ENCODE measurements at places on chromosomes 16 and 17.

DNA sequence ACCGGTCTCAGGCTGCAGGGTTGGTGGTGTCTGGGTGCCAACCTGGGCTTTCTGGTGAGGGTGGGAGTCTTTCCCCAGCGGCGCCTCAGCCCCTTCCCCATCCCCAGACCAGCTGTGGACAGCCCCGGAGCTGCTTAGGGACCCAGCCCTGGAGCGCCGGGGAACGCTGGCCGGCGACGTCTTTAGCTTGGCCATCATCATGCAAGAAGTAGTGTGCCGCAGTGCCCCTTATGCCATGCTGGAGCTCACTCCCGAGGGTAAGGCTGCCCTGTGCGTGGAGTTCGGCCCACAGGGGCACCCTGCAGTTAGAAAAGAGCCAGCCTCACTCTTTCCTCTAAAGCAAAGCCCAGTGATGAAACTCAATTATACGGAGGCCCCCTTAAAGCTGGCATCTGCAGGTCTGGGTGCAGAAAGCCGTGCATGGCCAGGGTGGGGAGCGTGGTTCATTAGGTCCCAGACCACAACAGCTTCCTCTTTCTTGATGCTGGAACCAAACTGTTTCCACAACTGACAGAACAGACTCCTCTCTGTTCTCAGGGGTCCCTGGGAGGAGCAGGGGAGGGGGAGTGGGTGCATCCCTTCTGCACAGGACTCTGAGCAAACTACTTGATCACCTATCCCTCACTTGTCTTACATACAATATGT is 10.7 kb downstream of the GUCY2D start:
- no peak for DNase-seq

DNA sequence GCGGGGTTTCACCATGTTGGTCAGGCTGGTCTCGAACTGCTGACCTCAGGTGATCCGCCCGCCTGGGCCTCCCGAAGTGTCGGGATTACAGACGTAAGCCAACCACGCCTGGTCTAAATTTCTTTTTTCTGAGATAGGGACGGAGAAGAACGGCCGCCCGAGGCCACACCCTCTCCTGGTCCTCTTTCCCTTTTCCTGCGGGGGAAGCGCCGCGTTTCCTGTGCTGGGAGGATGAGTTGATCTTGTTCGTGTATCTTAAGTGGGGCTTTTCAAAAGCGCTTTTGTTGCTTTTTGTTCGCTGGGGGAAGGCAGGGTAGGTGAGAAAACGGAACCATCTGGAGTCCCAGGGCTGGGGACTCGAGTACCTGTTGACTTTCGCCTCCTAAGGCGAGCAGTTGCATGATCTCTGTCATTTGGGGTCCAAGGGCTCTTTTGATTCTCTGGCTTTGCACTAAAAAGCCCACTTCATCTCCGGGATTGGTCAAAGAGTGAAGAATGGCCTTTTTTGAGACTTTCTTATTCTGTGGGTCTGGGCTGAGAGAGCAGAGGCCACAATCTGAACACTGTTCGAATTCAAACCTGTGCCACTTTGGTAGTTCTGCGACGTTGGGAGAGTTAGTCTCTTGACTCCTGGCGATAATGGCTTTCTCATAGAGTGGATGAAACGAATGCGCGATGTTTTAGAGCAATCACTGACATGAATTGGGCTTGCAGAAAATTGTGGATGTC is 1.3 kb downstream of the FUS start:
- DNase-seq: no peak

GRCh38 chr17:20989991-20990855 is 52.6 kb downstream of the USP22 start:
- no peak for DNase-seq

- no peak for DNase-seq
These were observed 44.2 kb downstream of the LYRM9 start for GRCh38 chr17:27848931-27849330.

GRCh38 chr16:20740007-20740883 is 1.4 kb downstream of the THUMPD1 start:
- no peak for DNase-seq

DNA sequence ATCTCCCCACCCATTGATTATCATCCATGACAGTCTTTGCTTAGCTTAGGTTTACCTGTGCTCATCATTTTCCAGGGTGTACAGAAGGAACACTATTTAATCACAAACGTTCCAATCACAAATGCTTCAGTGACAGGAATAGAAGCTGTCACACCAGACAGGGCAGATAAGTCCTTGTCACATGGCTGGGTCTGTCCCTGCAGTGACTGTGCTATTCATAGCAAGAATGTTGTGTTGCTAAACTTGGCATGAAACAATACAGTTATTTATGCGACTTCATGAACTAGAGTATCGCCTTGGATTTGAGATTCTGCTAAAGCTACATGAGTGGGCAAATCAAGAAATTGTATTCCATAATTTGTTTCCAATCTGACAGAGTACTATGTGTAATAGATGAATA is 108.4 kb downstream of the CDH13 start:
- DNase-seq: no peak

DNA sequence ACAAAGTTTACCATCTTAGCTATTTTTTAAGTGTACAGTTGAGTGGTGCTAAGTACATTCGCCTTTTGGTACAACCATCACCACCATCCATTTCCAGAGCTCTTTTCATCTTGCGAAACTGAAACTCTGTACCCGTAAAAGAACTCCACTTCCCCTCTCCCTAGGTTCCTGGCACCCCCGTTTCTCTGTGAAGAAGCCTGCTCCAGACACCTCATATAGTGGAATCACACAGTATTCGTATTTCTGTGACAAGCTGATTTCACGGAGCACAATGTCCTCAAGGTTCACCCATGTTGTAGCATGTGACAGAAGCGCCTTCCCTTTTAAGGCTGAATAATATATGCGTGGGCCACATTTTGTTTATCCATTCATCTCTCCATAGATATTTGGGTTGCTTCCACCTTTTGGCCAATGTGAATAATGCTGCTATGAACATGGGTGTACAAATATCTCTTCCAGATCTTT is 54.2 kb upstream of the MAP3K14 start:
- DNase-seq: no peak

GRCh38 chr17:8186446-8186786 is 3.6 kb downstream of the BORCS6 start:
- no peak for DNase-seq

Data from activated gamma-delta T cell treated with anti-CD3 and anti-CD28 coated beads, Interleukin-2, amount 50 U/mL, for 16 hours (primary cell).